ENCODE measurements at places on chromosomes 11 and 22.

DNA sequence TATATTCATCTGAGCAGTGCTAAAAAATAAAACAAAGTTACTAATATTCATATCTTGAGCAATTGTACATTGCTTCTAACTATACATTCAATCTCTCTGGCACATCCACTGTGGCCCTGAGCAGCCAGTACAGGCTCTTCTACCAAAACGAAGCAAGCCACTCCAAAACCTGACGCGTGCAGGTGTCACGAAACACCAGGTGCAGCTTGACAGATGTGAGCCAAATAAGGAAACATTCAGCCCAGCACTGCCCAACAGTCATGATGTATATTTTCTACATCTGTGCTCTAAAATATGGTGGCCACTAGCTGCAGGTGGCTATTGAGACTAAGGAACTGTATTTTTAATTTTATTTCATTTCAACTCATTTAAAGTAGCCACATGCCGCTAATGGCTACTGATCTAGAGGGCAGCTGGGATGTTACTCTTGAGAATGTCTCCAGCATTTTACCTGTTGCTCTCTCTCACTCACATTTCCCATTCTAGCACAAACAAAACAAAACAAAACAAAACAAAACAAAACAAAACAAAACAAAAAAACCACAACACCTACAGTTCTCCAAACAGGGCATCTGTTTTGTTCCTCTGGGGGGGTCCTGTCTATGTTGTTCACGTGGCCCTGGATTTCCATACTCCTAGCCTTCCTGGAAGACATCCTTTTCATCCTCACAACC lies 77.7 kb downstream of the LARGE1 start:
- no peak for DNase-seq

- no peak for DNase-seq
Measured at GRCh38 chr11:1178906-1179305, 21.2 kb downstream of the MUC5AC start.

GRCh38 chr11:12108875-12109453 lies 1.4 kb upstream of the MICAL2 start:
- no peak for DNase-seq

DNA sequence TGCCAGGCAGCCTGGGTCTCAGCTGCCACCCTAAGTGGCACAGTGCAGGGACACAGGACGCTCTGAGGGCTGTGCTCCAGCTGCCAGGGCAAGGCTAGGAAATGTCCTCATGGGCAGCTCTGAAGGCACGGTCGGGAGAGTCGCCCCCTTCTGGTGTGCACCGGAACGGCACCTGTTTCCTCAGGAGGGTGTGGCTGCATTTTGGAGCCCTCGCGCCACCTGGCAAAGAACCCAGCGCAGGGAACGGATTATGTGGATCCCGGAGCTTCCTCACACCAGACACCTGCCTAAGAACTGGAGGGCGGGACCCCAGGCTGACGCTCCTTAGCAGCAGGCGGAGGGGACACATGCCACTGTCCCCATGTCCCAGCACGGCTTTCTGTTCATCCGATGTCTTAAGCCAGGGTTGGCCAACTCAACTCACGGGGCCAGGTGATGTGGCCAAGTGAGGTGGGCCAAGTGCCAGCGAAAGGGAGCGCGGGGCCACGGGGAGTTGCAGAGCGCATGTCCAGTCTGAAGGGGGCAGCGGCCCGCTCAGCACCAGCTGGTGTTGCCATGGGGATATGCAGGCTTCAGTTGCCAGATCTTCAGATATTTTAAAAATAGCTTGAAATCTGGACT lies 5.1 kb upstream of the SLC22A8 start:
- no peak for DNase-seq

- no peak for DNase-seq
Measured at GRCh38 chr11:46369458-46370152, 11.9 kb upstream of the MDK start.

Data from stimulated activated CD8-positive, alpha-beta memory T cell treated with anti-CD3 and anti-CD28 coated beads, Interleukin-15, amount 100 ng/mL, for 1 hour (primary cell).